ENCODE measurements at places on chromosomes 1 and 21. TPM values are rescaled to one million over a fixed set of nuclear protein-coding genes. Genes with fewer than 3 reads are reported as not detected.

SLC37A1 gene
- total RNA-seq: 18.8 TPM

REN gene
- not detected for total RNA-seq

KCNK2 gene
- total RNA-seq: not detected

OR2T2 gene
- total RNA-seq: not detected

STUM gene
- not detected for total RNA-seq

APOBEC4 gene
- not detected for total RNA-seq

GFI1 gene
- total RNA-seq: not detected

CENPS gene
- total RNA-seq: 10.2 TPM

PADI4 gene
- total RNA-seq: not detected

SPRR2A gene
- total RNA-seq: 8.3 TPM
